ENCODE measurements at places on chromosomes 7 and 10. TPM values are rescaled to one million over a fixed set of nuclear protein-coding genes. Genes with fewer than 3 reads are reported as not detected.

ITPRID1 gene
- not detected for total RNA-seq

- DNase-seq = peak; percentile 45
These were observed 133.6 kb downstream of the CUBN start for GRCh38 chr10:16995867-16996529.

DNA sequence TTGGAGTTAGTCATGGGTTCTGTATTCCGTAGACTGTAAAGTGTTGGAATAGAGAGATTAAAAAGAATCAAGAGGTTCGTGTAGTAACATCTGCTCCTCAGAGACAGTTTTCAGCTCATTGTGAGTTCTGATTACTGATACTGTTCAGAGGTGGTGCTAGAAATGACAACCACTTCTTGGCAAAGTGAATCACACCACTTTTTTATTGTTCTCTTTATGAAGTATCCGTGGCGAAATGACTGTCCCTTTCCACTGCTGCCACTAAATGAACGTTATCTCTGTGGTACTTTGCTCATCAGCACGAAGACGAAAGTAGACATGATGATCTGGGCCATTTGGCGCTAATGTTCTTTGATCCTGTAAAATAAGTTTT, 860 bp downstream of the RPP30 start:
- DNase-seq = no peak

DNA sequence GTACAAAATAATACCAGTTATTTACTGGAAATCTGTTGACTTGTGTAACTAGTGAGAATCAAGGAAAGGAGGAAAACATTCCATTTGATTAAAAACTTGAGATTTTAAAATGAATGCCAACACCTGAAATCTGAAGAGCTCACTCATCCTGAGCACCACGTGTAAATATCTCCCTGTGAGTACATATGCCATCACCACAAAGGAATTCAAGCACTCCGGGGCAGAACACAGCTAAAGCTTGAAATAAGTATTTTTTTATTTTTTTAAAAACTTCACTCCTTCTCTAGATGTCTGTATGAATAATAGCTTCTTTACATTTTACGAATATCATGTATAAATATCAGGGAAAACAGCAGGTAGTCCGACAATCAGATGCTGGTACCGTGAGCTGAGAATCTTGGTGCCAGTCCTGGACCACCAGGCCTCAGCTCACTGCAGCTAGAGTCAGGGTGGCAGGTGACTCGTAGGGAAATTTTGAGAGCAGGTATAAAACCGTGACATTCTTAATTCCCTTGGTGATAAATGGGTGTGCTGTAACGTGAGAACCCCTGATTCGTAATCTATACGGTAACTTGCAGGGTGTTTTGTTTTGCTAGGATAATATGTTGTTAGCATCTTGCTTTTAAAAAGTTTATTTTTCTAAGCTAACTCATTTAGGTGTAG, 12.7 kb downstream of the LMTK2 start:
- peak; percentile 80 for DNase-seq

- DNase-seq = no peak
These were observed 103.7 kb downstream of the MACC1 start for GRCh38 chr7:20113427-20114027.

All from LHCN-M2 (cell line).